ENCODE measurements at places on chromosomes 7 and 10. TPM values are rescaled to one million over a fixed set of nuclear protein-coding genes. Genes with fewer than 3 reads are reported as not detected.

Gene MNX1
- polyA plus RNA-seq, result not detected

Gene OR2A12
- not detected for polyA plus RNA-seq

Gene TMEM176A
- polyA plus RNA-seq, result 513 TPM

Gene COG5
- polyA plus RNA-seq, result 8.6 TPM

Gene AKR1D1
- polyA plus RNA-seq, result not detected

Gene PRR15
- polyA plus RNA-seq, result 27.5 TPM

Gene JAZF1
- polyA plus RNA-seq, result 5.7 TPM

Gene CH25H
- 1.2 TPM for polyA plus RNA-seq

Gene JCAD
- polyA plus RNA-seq, result 15.7 TPM

Gene TFPI2
- 7.8 TPM for polyA plus RNA-seq

Gene VAX1
- not detected for polyA plus RNA-seq

Gene FAM25C
- not detected for polyA plus RNA-seq

Gene TMEM236
- polyA plus RNA-seq, result 0.09 TPM

Gene NPTX2
- 0.26 TPM for polyA plus RNA-seq

Gene EPHA1
- 6.9 TPM for polyA plus RNA-seq

Gene DNAJB6
- 86.8 TPM for polyA plus RNA-seq

Gene SYT15B
- 0.39 TPM for polyA plus RNA-seq

Gene GTPBP10
- polyA plus RNA-seq, result 15.2 TPM

Gene STEAP1
- polyA plus RNA-seq, result 6.3 TPM
